GM20000 (cell line): ENCODE measurements at places on chromosomes 1 and 21.
A peak's percentile ranks its signal among the peaks of the same experiment; 100 is the strongest.

DNA sequence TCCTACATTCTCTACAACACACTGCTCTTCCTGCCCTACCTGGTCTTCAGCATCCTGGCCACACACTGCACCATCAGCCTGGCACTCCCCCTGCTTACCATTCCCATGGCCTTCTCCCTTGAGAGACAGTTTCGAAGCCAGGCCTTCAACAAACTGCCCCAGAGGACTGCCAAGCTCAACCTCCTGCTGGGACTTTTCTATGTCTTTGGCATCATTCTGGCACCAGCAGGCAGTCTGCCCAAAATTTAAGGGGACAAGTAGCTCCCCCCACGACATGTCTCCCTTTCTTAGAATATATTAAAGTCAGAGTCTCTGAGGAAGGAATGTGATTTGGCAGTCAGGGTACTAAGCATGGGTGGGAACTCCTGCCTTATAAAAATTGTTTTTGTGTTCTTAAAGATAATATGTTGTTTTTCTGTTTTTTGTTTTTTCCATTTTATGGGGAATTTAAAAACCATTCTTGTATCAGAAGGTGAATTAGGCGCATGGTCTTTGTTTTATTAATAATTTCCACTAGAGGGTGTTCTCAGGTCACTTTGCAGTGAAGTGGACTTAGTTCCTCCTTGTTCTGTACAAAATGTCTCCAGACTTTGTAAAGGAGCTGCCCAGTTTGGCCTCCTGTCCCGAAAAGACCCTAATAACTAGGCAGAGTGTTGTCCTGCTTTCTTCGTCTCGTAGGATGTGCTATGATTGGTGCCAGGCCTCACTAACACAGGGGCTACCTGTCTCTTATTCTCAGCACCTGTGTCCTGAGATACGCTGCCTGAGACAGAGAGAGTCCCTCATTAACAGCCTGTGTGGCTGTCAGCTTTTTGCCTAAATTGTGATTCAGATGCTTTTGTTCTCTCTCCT, 13.1 kb downstream of the UBIAD1 start:
- no peak for DNase-seq

DNA sequence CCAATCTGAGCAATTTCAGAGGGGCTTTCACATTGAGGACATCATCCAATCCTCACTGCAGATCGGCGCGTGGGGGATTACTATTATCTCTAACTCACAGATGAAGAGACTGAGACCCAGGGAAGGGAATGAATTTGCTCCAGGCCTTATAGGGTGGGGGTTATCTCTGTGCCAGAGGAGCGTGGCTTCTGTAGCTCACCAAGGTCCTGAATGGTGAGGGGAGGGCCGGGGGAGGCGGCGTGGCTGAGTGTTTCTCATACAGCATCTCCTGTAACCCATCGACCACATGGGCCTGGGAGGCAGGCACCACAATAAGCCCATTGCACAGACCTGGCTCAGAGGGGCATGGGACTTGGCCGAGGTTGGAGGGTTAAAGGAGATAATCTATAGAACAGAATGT, 143.0 kb upstream of the KLHDC7A start:
- DNase-seq = no peak

DNA sequence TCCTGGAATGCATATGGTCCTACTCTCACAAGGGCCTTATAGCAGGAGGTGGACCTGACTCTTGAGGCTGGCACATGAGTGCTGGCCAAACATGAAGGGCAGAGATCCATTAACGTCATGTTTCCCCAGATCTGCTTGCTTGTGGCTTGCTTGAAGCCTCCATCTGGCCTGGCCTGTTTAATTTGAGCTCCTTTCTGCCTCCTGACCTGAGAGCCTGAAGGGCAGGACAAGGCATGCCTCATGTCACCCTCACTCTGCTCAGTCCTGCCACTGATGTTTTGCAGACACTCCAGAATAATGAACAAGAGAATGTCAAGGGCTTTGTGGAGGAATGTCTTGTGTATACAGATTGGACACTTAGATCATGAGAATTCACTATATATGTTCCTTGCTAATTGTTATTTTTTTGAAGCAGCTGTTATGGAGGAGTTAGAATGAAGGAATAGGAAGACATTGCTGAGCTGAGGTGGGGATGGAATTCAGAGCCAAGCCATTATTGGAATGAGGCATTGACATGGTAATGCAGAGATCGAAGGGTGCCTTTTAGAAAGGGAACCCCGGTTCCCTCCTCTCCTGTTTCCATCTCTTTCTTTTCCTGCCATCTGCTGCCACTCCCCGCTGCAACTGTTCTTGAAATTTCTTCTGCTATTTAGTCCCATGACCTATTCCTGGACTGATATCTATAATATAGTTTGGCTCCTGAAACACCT, 457.0 kb upstream of the PROX1 start:
- DNase-seq = no peak

DNA sequence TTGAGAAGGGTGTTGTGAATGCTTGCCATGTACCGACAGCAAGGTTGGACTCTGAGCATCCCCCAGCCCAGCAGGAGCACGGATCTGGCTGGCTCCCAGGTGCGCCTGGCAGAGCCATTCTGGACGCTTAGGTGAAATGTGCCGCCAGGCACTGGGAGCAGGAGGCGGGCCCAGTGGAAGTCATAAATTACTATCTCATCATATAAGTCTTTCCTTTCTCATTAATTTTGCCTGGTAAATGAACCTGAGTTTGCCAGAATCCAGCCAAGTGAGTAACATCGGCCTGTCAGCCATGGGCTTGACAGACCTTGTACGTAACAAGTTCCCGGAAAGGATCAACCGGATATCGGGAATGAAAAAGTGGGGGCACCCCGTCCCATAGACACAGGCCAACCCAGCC, 179.5 kb upstream of the ARHGEF16 start:
- no peak for DNase-seq

DNA sequence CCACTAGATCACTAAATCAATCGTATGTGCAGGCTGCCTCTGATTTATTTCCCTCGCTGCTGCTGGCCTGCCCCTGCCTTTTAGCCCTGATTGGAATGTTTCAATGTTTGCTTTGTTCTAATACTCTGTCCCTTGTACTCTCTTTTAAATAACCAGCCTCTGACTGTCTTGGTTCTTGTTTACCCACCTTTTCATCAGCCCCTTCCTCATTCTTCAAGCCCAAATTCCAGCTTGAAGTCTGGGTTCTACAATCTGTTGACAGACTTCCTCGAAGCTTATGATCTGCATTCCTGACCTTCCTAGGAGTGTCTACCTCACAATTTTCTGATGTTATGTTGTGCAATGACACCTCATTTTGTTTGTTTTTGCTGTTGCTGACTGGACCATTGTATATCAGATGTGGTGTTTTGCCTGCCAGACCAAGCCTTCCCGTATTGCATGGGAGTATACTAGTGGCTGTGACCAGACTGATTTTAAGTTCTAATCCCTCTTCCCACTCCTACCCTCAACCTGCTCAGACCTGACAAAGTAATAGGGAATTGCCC, 46.6 kb upstream of the APOBEC4 start:
- DNase-seq = no peak

DNA sequence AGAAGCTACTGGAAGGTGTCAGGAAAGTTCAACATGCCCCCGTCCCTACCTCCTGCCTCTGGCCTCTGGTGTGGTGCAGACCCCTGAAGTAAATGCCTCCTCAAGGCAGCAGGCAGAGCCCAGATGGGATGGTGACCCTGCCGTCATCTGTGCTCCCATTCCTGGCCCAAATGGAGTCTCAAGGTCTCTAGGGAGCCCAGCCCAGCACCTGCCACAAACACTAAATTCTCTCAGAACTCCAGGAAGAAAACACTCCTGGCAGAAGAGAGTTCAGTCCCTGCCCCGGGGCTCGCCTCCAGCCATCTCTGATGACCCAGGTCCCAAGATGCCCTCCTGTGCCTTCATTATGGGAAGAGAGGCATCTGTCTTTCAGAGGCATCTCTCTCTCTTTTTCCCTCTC, 261.6 kb upstream of the TMEM51 start:
- DNase-seq = no peak

DNA sequence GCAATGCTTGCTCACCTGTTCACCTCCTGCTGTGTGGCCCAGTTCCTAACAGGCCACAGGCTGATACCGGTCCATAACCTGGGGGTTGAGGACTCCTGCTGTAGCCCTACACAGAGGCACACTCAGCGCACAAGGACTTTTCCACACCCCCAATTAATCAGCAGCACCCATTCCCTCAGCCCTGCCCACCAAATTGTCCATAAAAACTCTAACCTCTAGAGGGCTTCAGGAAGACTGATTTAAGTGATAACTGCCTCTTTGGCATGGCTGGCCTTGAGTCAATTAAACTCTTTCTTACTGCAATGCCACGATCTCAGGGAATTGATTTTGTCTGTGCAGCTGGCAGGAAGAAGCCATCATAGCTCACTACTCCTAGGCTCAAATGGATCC, 71.3 kb upstream of the MUTYH start:
- no peak for DNase-seq

DNA sequence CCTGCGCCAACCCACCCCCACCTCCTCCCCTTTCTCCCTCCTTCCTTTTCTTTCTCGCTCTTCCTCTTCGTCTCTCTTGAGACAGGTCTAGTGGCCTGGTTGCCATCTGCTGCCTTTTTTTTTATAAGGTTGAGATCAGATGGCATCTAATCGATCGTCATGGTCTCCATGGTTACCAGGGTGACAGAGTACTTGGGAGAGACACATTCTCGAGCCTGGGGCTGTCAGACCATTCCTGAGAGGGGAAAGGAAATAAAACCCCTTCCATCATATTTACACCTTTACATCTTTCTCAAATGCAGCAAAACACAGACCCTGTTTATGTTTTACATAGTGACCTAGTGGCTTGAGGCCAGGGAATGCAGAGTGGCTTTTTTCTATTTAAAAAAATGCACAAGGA, 53.5 kb upstream of the SLC22A15 start:
- DNase-seq = no peak

GRCh38 chr1:199109160-199109559, 470.3 kb downstream of the PTPRC start:
- DNase-seq = no peak

GRCh38 chr21:45390831-45391742, 13.9 kb upstream of the COL18A1 start:
- no peak for DNase-seq

DNA sequence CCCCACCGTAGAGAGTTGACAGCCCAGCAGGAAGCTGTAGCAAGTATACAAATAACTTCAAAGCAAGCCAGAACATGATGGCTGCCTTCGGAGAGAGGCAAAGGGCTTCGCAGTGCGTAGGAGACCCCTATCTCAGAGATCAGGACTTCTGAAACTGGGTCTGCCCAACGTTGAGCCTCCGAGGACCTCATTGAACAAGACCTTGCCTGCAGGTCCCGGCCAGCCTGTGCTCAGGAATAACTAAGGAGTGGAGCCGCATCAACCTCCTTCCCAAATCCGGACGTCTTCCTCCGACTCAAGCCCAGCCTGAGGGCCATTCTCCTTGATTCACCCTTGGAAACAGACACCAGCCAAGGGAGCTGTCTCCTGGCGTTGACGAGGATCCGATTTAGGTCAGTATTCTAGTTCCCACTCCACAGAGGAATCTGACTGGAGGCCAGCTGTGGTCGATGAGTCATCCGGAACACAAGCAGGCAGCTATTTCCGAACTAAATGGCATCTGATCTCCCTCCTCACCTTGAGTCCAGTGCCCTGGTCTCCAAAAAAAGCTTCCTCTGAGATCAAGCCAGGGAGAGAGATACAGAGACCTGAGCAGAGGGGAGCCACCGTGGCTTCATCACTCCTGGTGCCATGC, 166.5 kb upstream of the COA6 start:
- DNase-seq = no peak

- no peak for DNase-seq
Observed at GRCh38 chr1:204396015-204396583, 15.5 kb downstream of the PPP1R15B start.

- no peak for DNase-seq
Observed at GRCh38 chr21:32279377-32279680, 480 bp upstream of the MIS18A start.

- DNase-seq = no peak
Observed at GRCh38 chr1:65344171-65344814, 35.0 kb downstream of the DNAJC6 start.

DNA sequence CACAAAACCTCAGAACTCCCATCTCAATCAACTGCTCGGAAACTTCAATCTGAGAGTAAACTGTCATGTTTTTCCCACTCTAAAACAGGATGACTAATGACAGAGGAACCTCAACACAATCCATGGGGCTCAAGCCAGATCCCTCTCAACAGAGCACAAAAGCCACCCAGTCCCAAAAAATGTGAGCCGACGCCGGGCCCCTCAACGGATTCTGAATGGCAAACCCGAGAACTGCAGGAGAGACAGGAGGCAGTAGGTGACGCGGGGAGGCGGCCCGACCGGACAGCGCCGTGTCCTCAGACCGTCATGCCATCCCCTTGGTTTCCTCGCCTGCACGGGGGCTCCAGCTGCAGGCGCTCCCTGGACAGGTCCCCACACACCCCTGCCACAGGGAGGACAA, 53.4 kb downstream of the SSBP3 start:
- DNase-seq = no peak

- no peak for DNase-seq
Observed at GRCh38 chr1:239897458-239897857, 194.2 kb upstream of the FMN2 start.

GRCh38 chr1:119245881-119246280, 105.4 kb upstream of the WARS2 start:
- DNase-seq = no peak

DNA sequence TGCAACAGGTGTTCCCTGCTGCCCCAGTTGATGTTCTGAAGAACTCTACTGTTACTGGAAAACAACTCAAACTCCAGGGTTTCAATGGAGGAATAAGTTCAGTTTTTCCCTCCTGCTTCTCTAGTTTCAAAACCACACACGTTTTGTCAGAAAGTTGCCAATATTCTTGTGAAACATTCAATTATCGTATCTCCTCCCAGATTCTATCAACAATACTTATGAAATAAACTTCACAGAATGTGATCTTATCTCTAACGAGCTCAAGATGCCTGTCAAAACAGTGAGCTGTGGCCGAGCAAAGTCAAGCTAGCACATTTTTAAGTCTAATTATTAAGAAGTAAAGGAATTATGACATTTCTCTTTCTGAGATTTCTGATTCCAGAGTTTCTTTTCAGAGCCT, 4.7 kb downstream of the OR2B11 start:
- DNase-seq = no peak

DNA sequence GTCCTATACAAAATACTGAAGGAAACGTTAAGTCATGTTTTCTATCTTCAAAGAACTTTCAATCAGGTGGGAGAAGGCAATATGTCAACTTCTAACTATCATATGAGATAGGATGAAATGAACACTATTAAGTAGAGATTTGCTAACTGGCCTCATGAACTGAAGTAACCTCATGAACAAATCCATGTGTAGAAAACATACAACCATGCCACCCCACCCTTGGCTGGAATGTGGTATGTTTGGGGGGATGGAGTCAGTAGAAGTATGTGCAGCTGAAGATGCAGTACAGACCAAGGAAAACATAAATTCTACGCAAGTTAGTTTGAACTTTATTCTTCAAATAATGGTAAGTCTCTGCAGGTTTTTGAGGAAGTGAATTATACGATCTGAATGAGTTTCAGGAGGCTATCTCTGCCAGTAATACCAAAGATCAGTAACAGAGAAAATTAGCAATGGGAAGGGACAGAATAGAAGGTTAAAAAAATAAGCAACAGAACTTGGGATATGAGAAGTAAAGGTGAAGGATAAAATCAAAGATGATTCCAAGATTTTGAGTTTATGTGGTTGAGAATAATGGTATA, 4.5 kb downstream of the TRMT1L start:
- DNase-seq = no peak

- no peak for DNase-seq
Observed at GRCh38 chr1:219506473-219506899, 106.4 kb downstream of the ZC3H11B start.

GRCh38 chr1:169340882-169341281, 26.7 kb downstream of the NME7 start:
- DNase-seq = no peak

GRCh38 chr1:119347858-119348257, 20.7 kb upstream of the HAO2 start:
- DNase-seq = peak; percentile 41
